ENCODE measurements at places on chromosomes 7 and 10.

- DNase-seq, result no peak
Observed at GRCh38 chr7:106623853-106624252, 37.1 kb downstream of the CCDC71L start.

DNA sequence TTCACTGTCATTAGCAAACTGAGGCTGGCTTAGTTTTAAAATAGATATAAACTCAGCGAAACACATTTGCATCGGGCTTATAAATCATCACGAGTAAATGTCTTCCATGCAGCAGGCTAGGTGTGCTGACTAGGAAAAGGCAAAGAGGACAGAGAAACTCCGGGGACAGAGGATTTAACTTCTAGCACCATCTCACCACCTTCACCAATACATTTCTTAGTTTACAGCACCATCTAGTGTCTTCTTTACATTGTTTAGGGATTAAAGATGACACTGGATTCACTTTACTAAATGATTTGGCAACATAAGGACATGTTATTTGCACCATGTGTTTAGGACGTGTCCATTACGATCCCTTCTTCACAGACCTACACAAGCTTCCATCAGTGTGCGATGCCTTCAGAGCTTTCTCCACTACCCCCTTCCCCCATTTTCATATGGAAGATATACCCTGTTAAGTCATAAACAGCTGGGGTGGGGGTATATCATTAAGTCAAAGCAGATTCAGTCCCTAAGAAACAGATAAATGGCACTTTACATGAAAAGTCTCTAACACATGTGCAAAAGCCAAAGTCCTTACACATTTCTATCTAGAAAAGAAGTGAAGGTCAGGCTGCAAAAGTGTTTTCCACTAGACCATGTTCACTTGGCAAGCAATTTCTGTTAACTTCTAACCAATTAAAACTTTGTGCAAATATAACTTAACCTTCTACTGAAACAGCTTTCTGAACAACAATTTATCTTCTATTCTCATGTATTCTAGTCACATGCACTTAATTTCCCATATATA lies 103.3 kb downstream of the GRB10 start:
- DNase-seq, result no peak

- no peak for DNase-seq
Observed at GRCh38 chr10:4024027-4024426, 239.0 kb upstream of the KLF6 start.

DNA sequence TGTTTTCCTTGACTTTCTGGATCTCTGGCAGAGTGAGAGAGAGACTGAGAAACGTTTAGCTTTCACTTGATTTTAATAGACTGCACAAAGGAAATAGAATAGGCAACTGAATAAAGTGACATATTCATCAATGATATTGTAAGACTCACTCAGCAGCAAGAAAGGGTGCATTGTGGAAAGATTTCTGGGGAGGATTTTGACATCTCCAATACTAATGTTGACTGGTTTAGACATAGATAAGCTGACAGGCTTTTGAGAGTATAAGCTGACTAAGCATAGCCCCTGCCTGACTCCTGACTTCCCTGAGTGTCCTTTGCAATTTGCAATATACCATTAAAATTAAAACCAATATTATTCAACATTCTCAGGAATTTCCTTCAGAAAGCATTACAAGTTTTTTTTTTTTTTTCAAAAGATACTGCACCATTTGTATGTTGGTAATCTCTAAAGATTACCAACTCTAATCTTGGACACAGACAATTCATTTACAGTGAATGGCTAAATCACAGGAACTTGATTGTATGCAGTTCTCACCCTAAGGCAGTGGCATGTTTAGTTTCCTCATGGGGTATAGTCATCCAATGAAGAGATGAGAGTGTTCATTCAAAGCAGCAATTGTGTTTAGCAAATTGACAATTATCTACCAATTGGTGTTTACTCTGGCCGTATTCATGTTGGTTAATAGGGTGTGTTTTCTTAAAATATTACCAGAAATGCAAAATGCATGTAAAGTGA lies 325.6 kb downstream of the SORCS3 start:
- DNase-seq, result no peak

GRCh38 chr7:132244903-132245480 lies 331.3 kb downstream of the PLXNA4 start:
- no peak for DNase-seq

GRCh38 chr10:22580711-22581110 lies 133.7 kb downstream of the PIP4K2A start:
- no peak for DNase-seq

GRCh38 chr10:1367938-1368841 lies 312.0 kb downstream of the WDR37 start:
- DNase-seq, result no peak

GRCh38 chr7:45066409-45066808 lies 22.4 kb downstream of the NACAD start:
- no peak for DNase-seq

GRCh38 chr10:70247360-70247759 lies 14.1 kb upstream of the PPA1 start:
- no peak for DNase-seq

DNA sequence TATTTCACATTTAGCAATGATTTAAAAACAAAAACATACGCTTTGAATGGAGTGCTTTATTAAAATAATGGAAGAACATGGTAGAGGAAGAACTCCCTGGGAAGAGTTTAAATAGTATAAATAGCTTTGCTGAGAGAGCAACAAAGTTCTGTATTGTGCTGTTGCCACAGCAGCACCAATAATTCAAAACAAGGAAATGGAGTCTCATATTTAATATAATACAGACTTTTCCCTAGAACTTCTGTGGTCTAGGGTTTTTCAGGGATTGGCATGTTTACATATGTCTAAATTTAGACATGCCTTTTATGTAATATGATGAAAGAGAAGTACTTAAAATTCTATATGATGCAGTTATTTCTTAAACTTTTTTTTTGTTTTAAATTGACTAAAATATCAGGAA lies 217.2 kb upstream of the HDAC9 start:
- no peak for DNase-seq

DNA sequence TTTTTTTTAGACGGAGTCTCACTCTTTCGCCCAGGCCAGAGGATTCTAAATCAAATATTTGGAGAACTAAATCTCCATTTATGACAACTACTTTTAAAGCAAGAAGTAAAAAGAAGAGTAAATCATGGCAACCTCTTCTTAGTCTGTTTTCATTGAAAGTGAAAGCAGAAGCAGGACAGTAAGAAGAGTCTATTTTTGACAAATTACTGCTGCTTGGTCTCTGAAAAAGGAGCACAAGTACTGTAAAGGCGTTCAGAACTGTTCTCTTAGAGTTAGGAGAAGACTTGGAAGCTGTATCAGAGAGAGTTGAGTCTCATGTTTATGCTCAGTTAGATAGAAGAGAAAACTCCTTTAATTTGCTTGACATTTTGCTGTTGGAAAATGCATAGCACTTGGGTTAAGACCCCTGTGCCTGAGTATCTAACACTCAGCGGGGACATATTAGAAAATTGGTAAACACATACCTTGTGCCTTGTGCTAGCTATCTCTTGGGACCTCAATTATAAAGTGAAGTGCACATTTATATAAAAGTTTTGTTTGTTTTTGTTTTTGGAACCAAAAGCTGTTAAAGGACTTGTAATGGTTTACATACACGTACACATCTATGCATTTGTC lies 433.0 kb downstream of the ANKRD7 start:
- DNase-seq, result no peak

DNA sequence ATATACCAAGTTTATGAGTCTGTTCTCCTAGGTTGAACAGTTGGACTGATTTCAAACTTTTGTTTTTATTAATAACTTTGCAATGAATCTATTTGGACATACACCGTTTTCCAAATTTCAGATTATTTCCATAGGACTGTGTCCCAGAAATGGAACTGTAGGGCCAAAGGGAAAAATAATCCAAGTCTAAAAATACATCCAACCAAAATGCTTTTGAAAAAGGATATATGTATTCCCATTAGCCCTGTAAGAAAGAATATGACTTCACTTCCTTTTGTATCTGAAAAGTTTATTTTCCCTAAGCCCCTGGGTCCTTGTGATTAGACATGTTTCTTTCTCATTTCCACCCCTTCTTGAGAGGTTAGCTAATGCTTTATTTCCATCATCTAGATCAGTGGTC lies 434.2 kb upstream of the MKI67 start:
- DNase-seq, result no peak

GRCh38 chr7:1620835-1621234 lies 49.2 kb upstream of the ELFN1 start:
- DNase-seq, result no peak

DNA sequence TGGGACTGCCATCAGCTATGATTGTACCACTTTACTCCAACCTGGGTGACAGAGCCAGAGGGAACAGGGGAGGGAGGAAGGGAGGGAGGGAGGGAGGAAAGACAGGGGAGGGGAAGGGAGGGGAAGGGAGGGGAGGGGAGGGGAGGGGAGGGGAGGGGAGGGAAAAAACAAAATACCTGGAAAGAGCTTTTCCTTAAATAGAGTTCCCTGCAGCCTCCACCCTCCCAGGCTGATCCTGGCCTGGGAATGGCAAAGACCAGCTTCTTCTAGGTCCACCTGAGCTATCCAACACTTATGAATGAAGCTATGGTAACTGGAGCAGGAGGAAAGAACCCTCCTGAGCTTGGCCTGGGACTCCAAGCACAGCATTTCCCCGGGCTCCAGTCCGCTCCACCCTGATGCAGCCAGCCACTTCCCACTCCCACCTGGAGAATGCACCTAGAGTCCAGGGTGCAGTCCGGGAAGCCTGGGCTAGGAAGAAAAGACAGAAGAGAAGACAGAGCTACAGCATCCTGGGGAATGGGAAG lies 66.1 kb downstream of the GRID1 start:
- DNase-seq, result no peak

DNA sequence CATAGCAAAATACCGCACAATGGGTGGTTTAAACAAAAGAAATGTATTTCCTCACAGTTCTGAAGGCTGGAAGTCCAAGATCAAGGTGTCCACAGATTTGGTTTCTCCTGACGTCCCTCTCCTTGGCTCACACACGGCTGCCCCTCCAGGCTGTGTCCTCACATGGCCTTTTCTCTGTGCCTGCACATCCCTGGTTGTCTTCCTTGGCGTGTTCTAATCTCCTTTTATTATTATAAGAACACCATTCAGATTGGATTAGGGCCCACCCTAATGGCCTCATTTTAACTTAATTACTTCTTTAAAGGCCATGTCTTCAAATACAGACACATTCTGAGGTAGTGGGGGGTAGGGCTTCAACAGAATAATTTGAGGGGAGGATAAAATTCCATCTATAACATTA lies 87.9 kb downstream of the FZD1 start:
- no peak for DNase-seq

DNA sequence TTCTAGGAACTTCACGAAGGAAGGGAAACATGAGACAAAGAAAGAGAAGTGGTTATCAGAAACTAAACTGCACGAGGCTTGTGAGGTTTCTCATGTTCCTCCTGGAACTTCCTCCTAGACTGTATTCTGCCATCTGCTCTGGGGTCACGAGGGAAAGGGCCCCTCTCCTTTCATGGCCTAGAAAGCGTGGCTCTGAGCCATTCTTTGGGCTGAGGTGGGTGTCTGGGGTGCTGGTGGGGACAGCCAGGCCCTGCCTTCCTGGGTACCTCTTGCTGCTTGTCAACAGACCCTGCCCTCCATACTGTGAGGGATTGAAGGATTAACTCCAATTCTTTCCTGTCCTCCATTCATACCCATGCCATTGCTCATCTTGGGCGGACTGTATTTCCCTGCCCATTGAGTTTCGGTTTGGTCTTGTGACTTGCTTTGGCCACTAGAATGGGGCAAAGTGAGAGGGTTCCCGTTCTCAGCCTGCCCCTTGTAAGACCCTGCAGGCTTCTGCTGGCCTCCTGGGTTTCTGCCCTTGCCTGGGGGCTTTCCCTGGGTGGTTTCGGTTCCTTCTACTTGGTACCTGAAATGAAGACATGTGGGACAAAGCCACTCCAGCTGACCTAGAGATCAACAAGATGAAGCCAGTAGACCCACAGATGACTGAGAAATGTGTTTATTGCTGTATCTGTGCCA lies 14.9 kb upstream of the GIMAP8 start:
- no peak for DNase-seq

GRCh38 chr10:50992972-50993766 lies 81.1 kb upstream of the PRKG1 start:
- DNase-seq, result no peak

DNA sequence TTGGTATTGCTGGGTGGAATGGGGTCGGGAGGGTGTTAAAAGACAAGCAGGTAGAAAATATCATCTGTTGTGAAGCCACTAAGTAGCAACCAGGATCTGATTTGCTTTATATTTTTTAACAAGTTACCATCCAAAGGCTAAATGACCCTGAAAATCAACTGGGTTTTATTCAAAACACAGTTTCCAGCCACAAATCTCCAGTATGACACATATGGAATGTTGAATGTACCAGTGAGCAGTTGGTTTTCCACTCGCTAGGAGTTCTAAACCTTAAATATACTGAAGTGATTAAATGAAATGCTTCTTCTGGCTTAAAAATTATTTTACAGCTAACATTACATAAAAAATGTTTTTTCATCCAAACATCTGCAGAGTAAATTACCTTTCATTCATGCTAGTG lies 112.5 kb downstream of the PDE1C start:
- DNase-seq, result no peak

DNA sequence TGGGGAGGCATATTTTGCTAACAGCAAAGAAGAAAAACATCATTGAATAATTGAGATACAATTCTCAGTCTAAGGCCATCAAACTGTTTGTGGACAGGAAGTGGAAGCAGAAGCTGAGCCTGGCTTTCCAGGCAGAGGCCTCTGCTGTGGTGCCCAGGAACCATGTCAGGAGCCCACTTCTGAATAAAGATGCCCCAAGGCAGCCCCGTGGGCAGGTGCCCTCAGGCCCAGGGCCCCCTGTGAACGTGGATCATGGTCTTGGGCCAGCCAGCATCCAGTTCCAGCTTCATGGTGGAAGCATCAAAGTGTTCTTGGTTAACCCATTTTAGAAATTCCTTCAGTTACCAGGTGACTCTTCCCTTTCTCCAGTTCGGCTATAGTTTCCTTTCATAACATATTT lies 346.8 kb downstream of the PTPRN2 start:
- DNase-seq, result no peak

GRCh38 chr10:28991333-28992270 lies 297.3 kb upstream of the LYZL1 start:
- peak; percentile 19 for DNase-seq

- DNase-seq, result no peak
Observed at GRCh38 chr10:35605191-35605590, at the start of gene GJD4. GJD4 (plus strand) TSS chr10:35605341; CDS start chr10:35605568, 227 bp downstream.

DNA sequence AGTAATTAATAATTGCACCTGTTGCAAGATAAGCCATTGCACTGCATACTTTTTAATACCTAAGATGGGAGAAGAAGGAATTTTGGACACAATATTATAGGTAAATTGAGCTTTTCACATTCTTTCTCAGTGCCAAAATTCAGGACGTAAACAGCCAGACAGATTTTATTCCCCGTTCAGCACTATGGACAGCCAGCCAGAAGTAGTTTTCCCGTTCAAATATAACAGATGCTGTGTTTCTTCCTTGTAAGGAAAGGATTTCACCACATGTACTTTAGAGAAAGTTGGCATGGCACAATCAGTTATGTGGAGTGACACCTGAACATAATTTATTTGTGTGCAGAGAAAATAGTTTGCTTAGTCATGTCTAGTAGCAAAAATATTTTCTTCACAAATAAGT lies 34.8 kb downstream of the SEMA3E start:
- DNase-seq, result no peak

GRCh38 chr7:38153515-38153914 lies 24.5 kb upstream of the STARD3NL start:
- no peak for DNase-seq

Measured in stimulated activated CD4-positive, alpha-beta T cell treated with anti-CD3 and anti-CD28 coated beads, Interleukin-1b, Interleukin-23, amount 100 ng/mL, for 1 hour (primary cell).